ENCODE measurements at places on chromosomes 1 and 21. TPM values are rescaled to one million over a fixed set of nuclear protein-coding genes. Genes with fewer than 3 reads are reported as not detected.

The AVPR1B gene
- not detected for total RNA-seq

The COL11A1 gene
- total RNA-seq = 2.5 TPM

The PAQR6 gene
- total RNA-seq = 0.56 TPM

The CDK18 gene
- 11.1 TPM for total RNA-seq

The ARID1A gene
- 29.0 TPM for total RNA-seq

The CYP2J2 gene
- not detected for total RNA-seq

The ARF1 gene
- total RNA-seq = 317 TPM

The TRAPPC3 gene
- total RNA-seq = 61.5 TPM

The MYOM3 gene
- total RNA-seq = 0.13 TPM

The ATP1A4 gene
- not detected for total RNA-seq

The SMYD3 gene
- total RNA-seq = 44.3 TPM

The FCGR3B gene
- not detected for total RNA-seq

The CMPK1 gene
- 120 TPM for total RNA-seq

The CD5L gene
- not detected for total RNA-seq

The TMOD4 gene
- total RNA-seq = not detected

The AMY2B gene
- total RNA-seq = 2.7 TPM

The SV2A gene
- total RNA-seq = 27.3 TPM

The SAMD11 gene
- total RNA-seq = 1.9 TPM

The MYCL gene
- 0.33 TPM for total RNA-seq

The PRKCZ gene
- total RNA-seq = 1.3 TPM

The METTL25B gene
- 12.4 TPM for total RNA-seq

The HRNR gene
- total RNA-seq = not detected

The AK5 gene
- 37.0 TPM for total RNA-seq

The SELE gene
- not detected for total RNA-seq

The COP1 gene
- 42.3 TPM for total RNA-seq

The RORC gene
- 0.03 TPM for total RNA-seq

The PLEKHG5 gene
- 37.3 TPM for total RNA-seq

The ETV3L gene
- total RNA-seq = not detected

The SRP9 gene
- total RNA-seq = 219 TPM

The C8A gene
- not detected for total RNA-seq

The FCGR2B gene
- not detected for total RNA-seq

The RAP1GAP gene
- 0.23 TPM for total RNA-seq

The SPATA46 gene
- not detected for total RNA-seq

The LAMC2 gene
- 3.4 TPM for total RNA-seq

The PLA2G5 gene
- total RNA-seq = 0.52 TPM

The TOR1AIP2 gene
- 96.2 TPM for total RNA-seq

The POGZ gene
- total RNA-seq = 37.4 TPM

The GART gene
- 49.5 TPM for total RNA-seq

The MAP10 gene
- total RNA-seq = 0.85 TPM

The HSD3B1 gene
- total RNA-seq = not detected

The PIGR gene
- total RNA-seq = not detected

The PCSK9 gene
- total RNA-seq = 0.85 TPM

The KLF17 gene
- 0.13 TPM for total RNA-seq

The LCE2A gene
- total RNA-seq = not detected

The OR2M2 gene
- not detected for total RNA-seq

The PGBD5 gene
- total RNA-seq = 0.20 TPM

The SPRTN gene
- total RNA-seq = 9.9 TPM

The FAM72B gene
- total RNA-seq = 1.3 TPM

The HLCS gene
- total RNA-seq = 49.8 TPM

The DISP3 gene
- total RNA-seq = not detected

Data from smooth muscle cell of the pulmonary artery (primary cell).